ENCODE measurements at places on chromosomes 1 and 21.

GRCh38 chr1:39812913-39813312 lies 24.2 kb upstream of the BMP8B start:
- DNase-seq, result no peak

GRCh38 chr1:71862756-71863155 lies 419.6 kb downstream of the NEGR1 start:
- DNase-seq, result no peak

GRCh38 chr1:231629132-231629531 lies 2.5 kb downstream of the DISC1 start:
- DNase-seq, result no peak

GRCh38 chr1:244352156-244352830 lies 99.4 kb downstream of the ADSS2 start:
- DNase-seq, result no peak

- DNase-seq, result no peak
Observed at GRCh38 chr1:63319046-63320021, 3.0 kb upstream of the FOXD3 start.

Measured in keratinocyte (primary cell).